ENCODE measurements at places on chromosomes 11 and 22.

GRCh38 chr11:123047266-123047946 lies 14.5 kb downstream of the HSPA8 start:
- DNase-seq: no peak

DNA sequence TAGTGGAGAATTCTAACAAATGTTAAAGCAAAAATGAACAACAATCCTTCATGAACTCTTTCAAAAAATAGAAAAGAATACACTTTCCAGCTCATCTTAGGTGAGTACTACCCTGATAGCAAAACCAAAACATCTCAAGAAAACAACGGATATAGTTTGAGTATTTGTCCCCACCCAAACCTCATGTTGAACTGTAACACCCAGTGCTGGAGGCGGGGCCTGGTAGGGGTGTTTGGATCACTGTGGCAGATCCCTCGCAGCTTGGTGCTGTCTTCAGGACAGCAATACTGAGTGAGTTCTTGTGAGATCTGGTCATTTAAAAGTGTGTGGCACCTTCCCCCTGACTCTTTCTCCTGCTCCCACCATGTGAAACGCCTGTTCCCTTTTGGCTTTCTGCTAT lies 27.0 kb downstream of the NCAPD3 start:
- no peak for DNase-seq

GRCh38 chr11:63608353-63609345 lies 5.6 kb downstream of the PLAAT3 start:
- no peak for DNase-seq

- DNase-seq: no peak
These were observed 53.6 kb downstream of the GRAMD4 start for GRCh38 chr22:46673662-46674236.

- no peak for DNase-seq
These were observed 664.5 kb downstream of the KCNA4 start for GRCh38 chr11:29352273-29352795.

DNA sequence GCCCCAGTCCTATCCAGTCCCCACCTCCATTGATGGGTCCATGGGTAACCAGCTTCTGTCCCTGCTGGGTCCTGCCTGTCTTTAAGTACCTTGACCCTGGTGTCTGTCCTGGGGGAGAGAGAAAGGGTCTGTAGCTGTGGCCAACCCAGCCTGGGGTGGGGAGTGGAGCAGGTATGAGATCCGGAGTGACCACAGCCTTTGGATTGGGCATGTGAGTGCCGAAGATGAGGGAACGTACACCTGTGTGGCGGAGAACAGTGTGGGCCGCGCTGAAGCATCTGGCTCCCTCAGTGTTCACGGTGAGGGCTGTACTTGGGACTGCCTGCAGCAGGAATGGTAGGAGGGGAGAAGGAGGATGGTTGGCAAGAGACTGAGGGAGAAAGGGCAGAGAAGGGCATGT lies 5.2 kb downstream of the ROBO3 start:
- DNase-seq: no peak

- no peak for DNase-seq
These were observed 23.0 kb downstream of the LIMK2 start for GRCh38 chr22:31235081-31235480.

GRCh38 chr11:88051396-88051795 lies 123.8 kb downstream of the RAB38 start:
- DNase-seq: no peak

- DNase-seq: no peak
These were observed 1.1 kb upstream of the RASD2 start for GRCh38 chr22:35539487-35539886.

DNA sequence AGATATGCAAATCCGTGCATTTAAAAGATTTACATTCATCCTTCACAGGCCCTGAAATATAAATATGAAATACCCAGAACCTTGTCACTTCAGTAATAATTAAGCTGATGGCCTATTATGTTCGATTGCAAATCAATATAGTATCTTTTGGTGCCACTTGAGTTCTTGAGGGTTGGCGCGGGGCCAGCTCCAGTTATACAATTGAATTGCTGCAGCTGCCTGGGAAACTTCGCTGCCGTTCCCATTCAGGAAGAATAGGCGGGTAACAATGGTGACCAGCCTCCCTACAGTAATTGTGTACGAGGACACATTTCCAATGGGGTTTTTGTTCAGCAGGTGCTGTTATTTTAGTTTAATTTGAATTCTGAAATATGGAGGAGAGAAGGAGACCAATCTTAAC lies 451.2 kb downstream of the INSC start:
- no peak for DNase-seq

- DNase-seq: no peak
These were observed 86.4 kb upstream of the WNT11 start for GRCh38 chr11:76292583-76293188.

DNA sequence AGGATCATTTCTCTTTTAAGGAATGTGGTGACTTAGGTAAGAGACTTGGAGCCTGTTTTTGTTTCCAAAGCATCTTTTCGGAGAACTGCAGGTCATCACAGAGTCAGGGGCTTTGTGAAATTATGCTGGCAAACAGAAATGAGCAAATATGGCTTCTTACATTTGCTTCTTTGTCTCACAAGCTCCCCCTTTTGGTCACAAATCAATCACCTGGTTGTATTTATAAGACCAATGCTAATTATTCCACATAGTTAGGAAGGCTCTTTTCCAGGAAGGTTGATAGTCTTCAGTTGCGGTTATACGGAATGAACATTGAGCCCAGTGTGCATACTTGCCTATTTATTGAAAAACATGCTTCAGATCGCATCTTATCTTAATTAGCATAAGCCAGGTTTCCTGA lies 34.6 kb upstream of the CEP126 start:
- no peak for DNase-seq

DNA sequence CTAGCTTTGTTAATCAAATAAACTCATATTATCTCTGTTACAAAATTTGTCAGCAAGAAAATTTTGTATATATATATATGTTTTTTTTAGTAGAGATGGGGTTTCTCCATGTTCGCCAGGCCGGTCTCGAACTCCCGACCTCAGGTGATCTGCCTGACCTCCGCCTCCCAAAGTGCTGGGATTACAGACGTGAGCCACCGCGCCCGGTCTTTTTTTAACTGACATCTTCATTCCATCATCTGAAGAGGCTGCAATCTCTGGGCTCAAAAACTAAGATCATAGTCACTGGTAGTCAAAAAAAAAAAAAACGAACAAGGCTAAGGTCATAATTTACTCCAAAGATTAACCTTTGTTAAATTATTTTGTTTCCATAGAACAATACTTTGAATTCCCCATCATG lies 5.3 kb upstream of the KLHDC7B start:
- DNase-seq: no peak

DNA sequence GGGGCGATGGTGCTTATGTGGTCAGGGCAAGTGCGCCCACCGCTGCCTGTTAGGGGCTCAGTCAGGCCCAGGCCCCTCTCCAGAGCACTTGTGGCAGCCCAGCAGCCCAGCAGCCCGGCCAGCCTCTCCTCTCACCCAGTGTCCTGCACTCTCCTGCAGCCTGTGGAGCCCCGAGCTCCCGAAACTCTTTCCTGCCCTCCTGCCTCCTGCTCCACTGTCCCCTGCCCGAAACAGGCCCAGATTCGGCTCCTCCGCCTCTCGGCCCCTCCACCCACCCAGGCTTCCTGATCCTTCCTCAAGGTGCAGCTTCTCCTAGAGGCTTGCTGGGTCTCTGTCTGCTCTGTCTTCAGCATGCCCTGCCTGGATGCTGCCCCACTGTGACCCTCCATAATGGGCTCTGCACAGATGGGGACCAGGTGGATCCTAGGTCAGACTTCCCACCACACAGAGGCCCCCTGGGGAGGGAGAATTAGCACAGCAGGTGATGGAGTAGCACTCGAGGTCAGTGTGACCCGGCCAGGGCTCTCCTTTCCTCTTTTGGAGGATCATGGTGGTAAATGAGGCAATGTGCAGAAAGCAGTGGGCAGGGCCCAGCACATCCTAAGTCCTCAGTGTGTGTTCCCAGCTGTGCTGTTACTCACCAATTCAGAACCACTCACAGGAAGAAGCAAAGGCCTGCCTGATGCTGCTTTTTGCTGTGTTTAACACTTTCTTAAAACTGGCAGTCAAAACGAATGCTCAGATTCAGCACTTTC lies 18.6 kb upstream of the NAP1L4 start:
- DNase-seq: no peak

- no peak for DNase-seq
These were observed 3.7 kb upstream of the MTFP1 start for GRCh38 chr22:30421695-30422480.

DNA sequence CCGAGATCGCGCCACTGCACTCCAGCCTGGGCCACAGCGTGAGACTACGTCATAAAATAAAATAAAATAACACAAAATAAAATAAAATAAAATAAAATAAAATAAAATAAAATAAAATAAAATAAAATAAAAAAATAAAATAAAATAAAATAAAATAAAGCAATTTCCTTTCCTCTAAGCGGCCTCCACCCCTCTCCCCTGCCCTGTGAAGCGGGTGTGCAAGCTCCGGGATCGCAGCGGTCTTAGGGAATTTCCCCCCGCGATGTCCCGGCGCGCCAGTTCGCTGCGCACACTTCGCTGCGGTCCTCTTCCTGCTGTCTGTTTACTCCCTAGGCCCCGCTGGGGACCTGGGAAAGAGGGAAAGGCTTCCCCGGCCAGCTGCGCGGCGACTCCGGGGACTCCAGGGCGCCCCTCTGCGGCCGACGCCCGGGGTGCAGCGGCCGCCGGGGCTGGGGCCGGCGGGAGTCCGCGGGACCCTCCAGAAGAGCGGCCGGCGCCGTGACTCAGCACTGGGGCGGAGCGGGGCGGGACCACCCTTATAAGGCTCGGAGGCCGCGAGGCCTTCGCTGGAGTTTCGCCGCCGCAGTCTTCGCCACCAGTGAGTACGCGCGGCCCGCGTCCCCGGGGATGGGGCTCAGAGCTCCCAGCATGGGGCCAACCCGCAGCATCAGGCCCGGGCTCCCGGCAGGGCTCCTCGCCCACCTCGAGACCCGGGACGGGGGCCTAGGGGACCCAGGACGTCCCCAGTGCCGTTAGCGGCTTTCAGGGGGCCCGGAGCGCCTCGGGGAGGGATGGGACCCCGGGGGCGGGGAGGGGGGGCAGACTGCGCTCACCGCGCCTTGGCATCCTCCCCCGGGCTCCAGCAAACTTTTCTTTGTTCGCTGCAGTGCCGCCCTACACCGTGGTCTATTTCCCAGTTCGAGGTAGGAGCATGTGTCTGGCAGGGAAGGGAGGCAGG lies at the start of gene GSTP1:
TSS of gene GSTP1 (plus strand) at position 566 of the 958 bp plus-strand sequence. CDS start at position 598, 32 bp downstream.
- DNase-seq: peak; percentile 68
